GM20000 (cell line): ENCODE measurements at places on chromosomes 6 and 20.
A peak's percentile ranks its signal among the peaks of the same experiment; 100 is the strongest.

- DNase-seq = no peak
Measured at GRCh38 chr6:135251498-135252441, 70.7 kb downstream of the MYB start.

DNA sequence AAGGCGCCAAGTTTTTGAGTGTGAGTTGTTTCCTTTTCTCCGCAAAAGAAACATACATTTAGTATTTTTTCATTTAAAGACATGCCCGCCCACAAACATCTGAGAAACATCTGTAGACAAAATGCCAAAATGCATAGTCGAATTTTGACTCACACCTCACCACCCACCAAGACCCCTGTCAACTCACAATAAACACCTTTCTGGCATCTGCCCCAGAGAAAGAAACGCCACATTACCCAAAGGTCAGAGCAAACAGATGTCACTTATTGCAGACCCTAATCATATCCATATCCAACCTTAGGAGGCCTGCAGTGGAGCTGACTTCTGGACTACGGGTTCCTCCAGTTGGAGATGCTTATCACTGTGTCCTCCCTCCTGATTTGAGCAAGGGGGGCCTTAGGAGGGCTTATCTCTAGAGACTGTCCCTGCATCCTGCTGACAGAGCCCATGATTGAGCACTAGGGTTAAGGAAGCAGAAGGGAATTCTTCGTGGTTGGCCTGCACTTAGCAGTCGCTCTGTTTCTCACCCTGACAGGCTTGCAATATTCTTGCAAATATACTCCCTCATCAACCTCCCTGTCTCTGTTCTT, 90.5 kb upstream of the TBX18 start:
- DNase-seq = no peak

DNA sequence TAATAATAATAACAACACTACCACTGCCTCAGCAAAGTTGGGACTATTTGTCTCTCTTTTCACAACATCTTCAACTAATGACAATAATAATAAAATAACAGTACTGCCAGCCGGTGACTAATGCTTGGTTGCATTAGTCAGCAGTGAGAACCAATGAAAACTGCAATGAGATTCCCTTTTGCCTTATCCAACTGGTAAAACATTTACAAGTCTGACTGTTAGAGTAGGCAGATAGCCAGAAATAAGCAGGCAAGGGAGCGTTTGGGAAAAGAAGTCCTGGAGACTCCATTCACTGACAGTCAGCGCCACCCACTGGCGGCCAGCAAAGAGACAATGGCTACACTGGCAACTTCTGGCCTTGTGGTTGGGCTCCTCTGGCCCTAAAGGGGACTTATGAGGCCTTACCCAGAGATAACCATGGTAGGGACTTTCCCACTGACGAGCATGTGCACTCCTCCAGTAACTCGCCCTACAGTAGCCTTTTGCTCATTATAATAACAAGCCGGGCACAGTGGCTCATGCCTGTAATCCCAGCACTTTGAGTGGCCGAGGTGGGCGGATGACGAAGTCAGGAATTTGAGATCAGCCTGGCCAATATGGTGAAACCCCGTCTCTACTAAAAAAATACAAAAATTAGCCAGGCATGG, 3.4 kb upstream of the NSFL1C start:
- DNase-seq = peak; percentile 67

- DNase-seq = peak; percentile 72
Measured at GRCh38 chr20:36491901-36492617, 49.3 kb upstream of the MYL9 start.

DNA sequence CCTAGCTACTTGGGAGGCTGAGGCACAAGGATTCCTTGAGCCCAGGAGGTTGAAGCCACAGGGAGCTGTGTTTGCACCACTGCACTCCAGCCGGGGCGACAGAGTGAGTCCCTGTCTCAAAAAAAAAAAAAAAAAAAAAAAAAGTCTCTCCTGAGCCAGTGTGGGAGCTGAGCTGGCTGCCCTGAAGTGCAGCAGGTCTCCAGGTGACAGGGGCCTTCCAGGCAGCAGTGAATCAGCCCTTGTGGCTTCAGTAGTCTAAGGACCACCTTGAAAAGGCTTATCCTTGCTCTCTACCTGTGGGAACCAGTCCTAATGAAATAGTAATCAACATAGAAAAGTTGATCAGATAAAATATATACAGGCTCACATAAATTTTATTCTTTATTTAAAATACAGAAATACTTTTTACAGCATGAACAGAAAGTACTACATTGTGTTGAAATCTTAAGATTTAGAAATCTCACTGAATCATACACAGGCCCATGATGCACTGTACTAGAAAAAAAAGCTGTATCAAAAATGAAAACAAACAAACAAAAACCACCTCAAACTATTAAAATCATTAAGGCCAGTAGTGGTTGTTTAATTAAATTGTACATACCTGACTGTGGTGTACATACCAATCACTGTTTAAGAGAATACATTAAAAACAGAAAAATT, 128.9 kb downstream of the SCML4 start:
- no peak for DNase-seq

GRCh38 chr20:3781153-3781910, at the start of gene SPEF1:
Gene SPEF1 (minus strand): TSS chr20:3781448. CDS start chr20:3781287, 161 bp downstream.
- peak; percentile 89 for DNase-seq

- DNase-seq = no peak
Measured at GRCh38 chr20:11429168-11429567, 488.5 kb upstream of the BTBD3 start.

- DNase-seq = peak; percentile 74
Measured at GRCh38 chr20:50569864-50570836, 60.0 kb downstream of the PTPN1 start.

DNA sequence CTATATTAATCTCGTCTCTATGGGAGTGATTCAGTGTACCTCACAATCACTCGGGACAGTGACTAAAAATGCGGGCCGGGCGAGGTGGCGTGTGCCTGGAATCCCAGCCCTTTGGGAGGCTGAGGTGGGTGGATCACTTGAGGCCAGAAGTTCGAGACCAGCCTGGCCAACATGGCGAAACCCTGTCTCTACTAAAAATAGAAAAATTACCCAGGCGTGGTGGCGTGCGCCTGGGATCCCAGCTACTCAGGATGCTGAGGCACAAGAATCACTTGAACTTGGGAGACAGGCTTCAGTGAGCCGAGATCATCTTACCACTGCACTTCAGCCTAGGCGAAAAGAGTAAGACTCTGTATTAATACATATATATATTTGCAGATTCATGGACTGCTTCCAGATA, 17.4 kb downstream of the POPDC3 start:
- DNase-seq = no peak

DNA sequence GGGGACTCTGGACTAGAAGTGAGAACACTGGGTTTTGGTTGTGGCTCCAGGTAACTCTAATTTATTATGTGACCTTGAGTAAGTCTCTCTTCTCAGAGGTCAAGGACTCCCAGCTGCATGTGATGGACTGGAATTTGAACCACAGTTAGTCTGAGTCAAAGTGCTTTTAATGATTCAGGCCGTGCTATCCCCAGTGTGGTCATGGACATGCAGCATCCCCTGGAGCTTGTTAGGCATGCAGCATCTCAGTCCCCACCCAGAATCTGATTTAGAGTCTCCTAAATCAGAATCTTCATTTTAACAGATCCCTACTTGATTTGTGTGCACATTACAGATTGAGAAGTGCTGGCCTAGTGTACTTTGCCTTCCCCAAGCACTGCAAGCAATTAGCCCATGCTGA, 74.2 kb downstream of the TOX2 start:
- DNase-seq = no peak

DNA sequence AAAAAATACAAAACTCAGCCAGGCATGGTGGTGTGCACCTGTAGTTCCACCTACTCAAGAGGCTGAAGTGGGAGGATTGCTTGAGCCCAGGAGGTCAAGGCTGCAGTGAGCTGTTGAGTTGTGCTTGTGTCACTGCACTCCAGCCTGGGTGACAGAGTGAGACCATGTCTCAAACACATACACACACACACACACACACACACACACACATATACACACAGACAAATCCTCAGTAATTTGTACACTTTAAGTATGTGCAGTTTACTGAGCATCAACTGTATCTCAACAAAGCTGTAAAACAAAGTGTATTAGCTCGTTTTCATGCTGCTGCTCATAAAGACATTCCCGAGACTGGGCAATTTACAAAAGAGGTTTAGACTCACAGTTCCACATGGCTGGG, 7.3 kb downstream of the TFB1M start:
- DNase-seq = no peak

- DNase-seq = no peak
Measured at GRCh38 chr20:18288749-18289267, 481 bp downstream of the ZNF133 start.

DNA sequence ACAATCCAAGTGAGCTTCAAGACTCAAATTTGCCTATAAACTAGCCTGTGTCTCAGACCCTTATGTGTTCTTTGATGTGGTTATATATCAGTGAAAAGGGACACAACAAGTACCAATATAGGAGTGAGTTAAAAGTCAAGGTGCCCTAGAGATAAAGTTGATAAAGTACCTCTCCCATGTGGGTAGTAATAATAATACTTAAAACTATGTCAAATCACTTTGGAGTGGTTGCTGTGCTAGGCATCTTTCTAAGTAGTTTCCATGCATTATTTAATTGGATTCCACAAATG, 100.4 kb downstream of the BMP5 start:
- DNase-seq = no peak

DNA sequence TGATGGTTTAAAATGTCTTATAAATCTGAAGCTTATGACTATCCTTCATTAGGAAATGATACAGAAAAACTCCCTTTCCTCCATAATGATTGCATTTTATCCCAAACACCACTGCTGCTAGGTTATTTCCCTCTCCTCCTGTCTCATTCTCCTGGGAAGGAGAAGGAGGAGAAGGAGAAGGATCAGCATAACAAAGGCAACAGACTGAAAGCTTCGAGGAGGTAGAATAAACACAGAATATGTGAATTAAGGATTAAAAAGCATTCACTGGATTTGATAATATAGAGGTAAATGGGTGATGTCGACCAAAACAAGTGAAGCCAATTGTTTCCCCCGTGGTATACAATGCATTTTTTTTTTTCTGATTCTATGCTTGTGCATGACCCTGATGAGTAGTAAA, 82.0 kb downstream of the WASF1 start:
- no peak for DNase-seq

DNA sequence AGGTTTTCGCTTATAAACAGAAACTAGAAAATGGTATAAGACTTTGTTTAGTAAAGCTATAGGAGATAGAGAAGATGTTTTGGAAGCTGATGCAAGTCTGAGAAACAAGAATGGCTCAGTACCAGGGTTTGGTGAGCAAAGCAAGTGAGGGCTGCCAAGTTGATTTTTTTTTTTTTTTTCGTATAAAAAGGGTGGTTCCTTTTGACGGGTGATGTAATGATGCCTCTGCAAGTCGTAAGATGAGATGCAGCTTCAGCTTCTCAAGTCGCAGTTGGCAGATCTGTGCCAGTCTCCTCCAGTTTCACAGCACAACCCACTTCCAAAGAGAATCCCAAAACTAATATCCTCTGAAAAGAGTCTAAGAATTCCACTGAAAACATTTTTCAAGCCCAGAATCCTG, 252.8 kb upstream of the CDH4 start:
- no peak for DNase-seq

- no peak for DNase-seq
Measured at GRCh38 chr20:34047917-34048316, 54.2 kb downstream of the RALY start.
